Stimulated activated CD8-positive, alpha-beta memory T cell treated with anti-CD3 and anti-CD28 coated beads, Interleukin-2, amount 100 ng/mL, for 1 hour (primary cell): ENCODE measurements at places on chromosomes 11 and 22.

GRCh38 chr11:706439-706956 is 467 bp downstream of the EPS8L2 start:
- DNase-seq: no peak

GRCh38 chr11:63919267-63920125 is 2.5 kb upstream of the RCOR2 start:
- no peak for DNase-seq

DNA sequence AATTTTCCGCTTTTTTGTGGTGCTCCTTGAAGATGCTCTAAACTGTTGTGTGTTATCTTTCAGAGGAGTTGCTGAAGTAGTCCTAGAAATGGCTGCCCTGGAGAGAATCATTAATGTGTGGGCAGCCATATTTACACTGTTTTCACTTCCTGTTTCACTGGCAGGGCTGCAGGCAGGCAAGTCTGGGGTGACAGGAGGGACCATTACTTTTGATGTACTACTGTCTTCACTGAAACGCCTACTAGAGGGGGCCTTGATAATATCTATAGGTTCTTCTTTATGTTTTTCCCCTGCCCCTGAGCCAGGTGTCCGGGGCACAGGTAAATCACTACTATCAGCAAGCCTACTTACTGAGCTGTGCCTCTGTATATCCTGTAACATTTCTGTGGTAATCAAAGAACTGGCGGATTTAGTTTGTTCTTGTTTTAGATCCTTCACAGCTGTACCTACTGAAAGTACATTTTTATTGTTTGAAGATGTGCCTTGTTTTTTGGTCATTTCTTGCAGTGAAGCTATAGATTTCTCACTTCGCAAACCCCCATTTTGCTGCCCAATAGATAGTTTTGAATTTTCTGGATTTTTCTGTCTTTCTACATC is 39.7 kb downstream of the ACAT1 start:
- no peak for DNase-seq

DNA sequence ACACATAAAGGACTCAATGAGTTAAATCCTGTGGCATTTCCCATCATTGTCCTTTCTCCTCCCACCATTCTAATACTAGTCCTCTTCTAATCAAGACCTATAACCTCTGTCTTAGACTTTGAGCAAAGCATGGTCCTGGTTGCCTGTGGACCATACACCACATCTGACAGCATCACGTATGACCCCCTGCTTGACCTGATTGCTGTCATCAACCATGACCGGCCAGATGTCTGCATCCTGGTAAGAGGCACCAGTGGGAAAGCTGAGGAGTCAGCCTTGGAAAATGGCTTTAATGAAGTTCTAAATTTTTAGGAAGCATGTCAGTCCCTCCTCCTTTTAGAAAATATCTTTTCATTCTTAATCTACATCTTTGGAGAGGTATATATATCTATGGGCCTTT is 25.8 kb downstream of the POLA2 start:
- DNase-seq: no peak

DNA sequence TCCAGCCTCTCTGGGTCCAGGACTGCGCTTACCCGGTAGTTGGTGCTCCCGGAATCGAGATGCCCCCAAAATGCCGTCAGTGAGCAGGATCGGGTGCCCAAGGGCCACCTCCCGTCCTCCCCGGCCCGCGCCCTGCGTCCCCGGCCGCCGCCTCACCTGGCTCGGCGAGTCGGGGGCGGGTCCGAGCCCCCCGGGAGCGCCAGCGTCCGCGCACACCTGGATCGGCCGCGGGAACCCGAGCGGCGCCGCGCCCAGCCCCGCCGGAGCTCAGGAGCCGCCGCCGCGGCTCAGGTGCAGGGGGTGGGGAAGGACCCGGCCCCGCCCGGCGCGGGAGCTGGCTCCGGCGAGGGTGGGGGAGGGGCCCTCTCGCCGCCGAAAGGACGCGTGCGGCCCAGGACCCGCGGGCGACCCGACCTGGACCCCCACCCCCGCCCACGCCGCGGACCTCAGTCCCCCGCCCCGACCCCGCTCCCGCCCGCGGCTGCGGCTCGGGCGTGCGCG is at the start of gene SHANK2:
Gene SHANK2, minus strand, starts transcription at position 309 of the 501 bp plus-strand sequence. CDS start 105,251 bp downstream, outside the sequence.
- DNase-seq: no peak

GRCh38 chr22:38843201-38843656 is 599 bp downstream of the NPTXR start:
- DNase-seq: no peak

DNA sequence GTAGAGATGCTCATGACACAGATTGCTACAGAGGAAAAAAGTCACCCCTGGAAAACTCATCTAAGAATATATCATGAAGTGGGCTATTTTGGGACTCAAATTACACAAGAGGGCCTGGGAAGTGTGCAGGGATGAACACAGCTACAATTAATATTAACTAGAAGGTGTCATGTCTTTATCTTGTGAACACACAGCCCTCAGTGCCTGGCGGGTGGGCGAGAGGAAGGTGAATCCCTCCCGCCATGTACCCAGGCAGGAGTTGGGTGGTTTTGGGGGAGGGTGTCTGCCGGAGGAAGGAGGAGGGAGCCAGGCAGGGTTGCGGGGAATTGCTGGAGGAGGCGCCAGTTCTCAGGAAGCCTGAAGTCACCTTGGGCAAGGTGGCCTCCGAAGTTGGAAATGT is 5.1 kb upstream of the FAM83F start:
- no peak for DNase-seq

DNA sequence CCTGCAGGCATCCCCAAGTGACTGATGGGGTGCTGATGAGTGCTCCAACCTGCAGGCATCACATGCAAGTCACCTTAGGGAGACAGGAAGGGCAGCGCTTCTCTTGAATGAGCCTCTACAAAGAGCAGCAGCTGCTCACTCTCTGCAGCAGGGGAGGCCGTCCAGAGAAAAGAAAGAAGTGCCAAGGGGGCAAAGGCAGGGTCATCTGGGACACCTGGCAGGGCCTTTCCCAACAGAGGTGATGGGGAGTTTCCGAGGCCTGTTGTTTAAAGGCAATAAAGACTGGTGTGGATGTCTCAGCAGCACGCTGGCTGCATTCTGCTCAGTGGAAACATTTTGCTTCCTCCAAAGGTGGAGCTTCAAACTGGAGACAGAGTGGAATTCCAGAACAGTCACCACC is 113.7 kb downstream of the ETS1 start:
- no peak for DNase-seq

DNA sequence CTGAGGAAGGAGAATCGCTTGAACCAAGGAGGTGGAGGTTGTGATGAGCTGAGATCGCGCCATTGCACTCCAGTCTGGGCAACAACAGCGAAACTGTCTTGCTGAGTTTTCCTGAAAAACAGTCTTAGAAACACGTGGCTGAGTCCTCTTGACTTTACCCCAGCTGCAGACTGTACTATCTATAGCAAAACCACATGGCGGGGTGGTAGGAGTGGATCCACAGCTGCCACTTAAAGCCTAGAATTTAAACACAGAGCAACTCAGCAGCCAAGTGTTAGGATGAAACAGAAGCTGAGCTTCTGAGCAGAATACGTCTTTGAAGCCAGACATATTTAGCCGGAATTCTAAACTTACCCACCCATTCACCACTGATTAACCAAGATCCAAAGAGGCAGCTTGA is 14.1 kb downstream of the PATZ1 start:
- DNase-seq: no peak

DNA sequence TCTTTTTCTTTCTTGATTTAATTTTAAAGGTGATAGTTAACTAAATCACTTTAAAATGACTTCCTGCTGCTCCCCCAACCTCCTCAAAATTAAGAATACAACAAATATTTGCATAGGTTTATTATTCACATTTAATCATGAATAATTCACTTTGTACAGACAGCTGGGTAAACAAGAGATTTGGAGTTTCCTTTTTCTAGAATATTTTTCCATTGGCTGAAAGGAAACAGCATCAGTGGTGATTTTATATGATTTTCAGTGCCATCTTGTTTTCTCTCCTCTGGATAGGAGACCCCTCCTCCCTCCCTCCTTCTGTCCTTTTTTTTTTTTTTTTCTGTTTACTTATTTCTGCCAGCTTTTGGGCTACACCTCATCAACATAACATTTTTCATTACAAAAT is 60.5 kb downstream of the LIF start:
- DNase-seq: no peak

DNA sequence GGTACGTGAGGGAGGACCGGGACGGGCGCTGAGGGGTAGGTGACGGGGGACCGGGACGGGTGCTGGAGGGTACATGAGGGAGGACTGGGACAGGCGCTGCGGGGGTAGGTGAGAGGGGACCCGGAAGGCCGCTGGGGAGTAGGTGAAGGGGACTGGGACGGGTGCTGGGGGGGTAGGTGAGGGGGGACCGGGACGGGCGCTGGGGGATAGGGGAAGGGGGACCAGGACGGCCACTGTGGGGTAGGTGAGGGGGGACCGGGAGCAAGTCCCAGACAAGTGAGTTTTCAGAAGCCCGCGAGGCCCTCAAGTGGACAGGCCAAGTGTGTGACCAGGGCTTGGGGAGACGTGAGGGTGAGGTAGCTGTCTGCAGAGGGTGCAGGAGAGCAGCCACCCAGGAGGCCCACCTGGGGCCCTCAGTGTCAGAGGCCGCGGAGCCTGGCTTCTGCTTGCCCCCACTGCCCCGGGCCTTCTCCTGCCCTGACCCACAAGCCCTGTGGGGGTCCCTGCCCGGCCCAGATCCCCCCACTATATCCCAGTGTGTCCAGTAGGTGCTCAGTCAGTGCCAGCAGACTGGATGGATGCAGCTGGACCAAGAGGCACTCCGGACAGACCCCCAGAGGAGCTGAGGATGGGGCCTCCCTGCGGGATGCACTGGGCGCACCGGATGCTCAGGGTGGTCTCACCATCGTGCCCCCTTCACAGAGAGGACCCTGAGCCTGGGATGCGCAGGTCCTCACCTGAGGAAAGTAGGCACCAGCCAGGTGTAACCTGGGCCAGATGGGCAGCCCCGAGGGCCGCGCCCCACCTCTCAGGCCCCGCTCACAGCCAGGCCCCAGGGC is 44.2 kb upstream of the TH start:
- no peak for DNase-seq

DNA sequence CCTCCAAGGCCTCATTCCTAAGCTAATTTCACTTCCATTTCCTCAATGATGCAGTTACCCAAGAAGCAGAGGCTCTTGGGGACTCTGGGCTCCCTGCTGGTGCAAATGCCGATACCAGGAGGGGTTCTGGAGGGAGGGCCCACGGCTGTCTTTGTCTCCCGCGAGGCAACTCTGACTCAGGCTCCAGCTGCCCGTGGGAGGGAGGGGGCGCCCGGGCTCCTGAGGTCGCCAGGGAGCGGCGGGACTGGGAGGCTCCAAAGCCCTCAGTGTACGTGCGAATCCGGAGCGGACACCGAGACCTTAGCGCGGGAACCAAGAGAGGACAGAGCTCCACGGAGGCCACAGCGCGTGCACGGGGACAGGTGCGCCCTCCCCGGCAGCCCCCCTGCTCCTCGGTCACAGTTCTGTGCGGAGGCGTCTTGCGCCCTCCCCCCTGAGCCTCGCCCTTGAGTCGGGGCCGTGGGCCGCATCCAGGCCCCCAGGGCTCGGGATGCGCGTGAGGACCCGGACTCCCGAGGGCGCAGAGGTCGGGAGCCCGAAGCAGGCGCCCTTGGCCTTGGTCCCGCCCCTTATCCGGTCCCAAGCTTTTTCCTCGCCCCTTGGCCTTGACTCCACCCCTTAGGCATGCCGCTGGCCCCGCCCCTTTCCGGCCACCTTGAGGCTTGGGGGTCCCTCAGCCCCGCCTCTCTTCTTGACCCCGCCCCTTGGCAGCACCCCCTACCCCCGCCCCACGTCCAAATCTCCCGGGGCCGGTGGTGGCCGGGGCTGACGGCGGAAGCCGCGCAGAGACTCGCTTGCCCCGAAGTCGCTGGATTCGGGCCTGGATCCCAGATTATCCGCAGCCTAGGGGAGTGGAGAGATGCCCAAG is 4.7 kb upstream of the SHISA8 start:
- DNase-seq: no peak

GRCh38 chr22:23556026-23556620 is 24.0 kb downstream of the IGLL1 start:
- DNase-seq: no peak

- no peak for DNase-seq
These were observed 72.1 kb upstream of the CD44 start for GRCh38 chr11:35066783-35067423.

DNA sequence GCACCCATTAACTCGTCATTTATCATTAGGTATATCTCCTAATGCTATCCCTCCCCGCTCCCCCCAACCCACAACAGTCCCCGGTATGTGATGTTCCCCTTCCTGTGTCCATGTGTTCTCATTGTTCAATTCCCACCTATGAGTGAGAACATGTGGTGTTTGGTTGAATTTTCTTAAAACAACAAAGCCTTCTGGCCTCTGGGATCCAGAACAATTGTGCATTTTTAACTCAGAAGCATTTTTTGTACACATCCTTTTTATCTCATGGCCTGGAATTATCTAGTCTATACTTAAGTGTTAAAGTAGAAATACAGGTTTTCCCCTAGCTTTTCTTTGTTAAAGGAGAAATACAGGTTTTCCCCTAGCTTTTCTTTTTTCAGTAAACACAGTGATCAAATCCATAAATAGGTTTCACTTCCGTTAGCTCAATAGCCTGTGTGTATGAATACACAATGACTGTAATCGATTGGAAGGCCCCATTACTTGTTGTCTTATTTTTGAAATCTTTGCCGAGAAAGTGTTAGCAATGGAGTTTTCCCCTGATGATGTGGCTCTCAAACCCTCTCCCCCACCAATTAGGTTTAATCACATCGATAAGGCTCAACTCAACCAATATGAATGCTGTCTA is 125.6 kb upstream of the PITPNB start:
- no peak for DNase-seq

DNA sequence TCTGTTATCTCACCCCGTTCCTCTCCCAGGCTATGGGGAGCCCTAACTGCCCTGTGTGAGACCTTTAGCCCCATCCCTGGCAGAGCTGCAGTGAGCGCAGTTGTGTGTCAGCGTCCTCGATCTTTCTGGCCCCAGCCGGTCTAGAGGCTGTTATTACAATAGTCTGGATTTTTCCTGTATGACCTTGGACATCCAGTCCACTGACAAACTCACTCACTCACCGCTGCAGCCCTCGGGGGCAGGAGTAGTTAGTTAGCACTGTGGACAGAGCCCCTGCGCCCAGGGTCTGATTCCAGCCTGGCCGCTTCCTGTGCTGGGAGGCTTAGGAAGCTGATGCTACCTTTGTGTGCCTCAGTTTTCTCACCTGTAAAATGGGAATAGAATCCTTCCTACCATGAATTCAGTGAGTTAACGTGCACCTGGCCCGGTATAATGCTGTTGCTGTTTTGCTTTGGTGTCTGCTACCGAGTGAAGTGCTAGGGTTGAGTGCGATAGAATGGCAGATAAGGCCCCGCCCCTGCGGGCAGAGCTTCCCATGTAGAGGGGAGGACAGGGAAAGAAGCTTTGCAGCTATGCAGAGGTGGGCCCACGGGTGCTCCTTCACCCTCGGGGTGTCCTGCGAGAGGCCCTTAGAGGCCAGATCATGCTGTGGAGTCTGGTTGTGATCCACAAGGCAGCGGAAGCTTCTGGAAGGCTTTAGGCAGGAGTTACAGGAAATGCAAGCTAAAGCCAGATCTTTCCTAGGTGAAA is 3.0 kb downstream of the LRP5 start:
- DNase-seq: no peak

DNA sequence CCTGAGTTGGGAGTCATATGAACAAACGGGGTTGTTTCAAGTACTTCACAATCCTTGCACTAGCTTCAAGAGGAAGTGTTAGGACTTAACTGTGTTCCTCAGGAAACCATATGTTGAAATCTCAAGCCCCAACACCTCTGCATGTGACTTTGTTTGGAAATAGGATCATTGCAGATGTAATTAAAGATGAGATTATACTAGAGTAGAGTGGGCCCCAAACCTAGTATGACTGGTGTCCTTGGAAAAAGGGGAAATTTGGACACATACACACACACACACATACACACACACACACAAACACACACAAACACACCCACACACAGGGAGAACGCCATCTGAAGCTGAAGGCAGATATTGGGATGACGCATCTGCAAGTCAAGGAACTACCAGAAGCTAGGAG is 6.4 kb upstream of the CEP295 start:
- DNase-seq: no peak
